ENCODE measurements at places on chromosomes 12 and 14. TPM values are rescaled to one million over a fixed set of nuclear protein-coding genes. Genes with fewer than 3 reads are reported as not detected.
A peak's percentile ranks its signal among the peaks of the same experiment; 100 is the strongest.

- DNase-seq = no peak
Measured at GRCh38 chr14:72518809-72519377, 375.0 kb downstream of the DPF3 start.

DNA sequence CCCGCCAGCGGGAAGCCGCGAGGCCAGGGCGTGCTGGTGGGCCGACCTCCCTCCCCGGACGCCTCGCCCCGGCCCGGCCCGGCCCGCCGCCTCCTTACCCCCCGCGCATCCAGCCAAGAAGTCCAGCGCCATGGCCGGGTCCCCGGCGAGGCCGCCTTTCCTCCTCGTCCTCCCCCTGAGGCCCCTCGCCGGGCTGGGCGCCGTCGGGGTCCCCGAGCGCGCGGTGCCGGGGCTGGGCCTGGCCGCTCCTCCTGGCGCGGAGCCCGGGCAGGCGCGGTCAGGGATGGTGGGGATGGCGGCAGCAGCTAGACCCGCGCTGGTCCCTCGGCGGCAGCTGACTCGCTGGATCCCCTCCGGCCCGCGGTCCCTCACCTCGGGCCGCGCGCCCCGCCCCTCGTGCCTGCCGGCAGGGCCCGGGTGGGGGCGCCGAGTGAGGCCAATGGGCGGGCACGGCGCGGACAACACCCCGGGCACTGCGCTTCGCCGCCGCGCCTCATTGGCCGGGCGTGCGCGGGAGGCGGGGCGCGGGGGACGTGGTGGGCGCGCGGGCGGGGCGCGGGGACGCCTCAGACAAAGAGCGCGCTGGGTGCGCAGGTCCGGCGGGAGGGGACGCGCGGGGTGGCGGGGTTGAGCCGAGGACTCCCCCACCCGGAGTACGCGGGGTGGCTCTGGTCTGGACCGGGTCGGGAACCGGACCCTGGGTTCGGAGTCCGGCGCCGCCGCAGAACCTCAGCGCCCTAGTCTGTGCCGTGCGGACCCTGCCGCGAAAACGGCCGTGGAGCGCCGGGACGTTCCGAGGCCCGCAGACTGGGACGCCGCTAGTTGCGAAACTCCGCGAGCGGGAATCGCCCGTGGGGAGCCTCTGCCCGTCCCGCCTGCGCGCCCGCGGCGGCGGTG is at the start of gene SLC25A29:
TSS of gene SLC25A29 (minus strand) at position 344 of the 897 bp plus-strand sequence. CDS start at position 132, 212 bp downstream.
- DNase-seq = no peak

DNA sequence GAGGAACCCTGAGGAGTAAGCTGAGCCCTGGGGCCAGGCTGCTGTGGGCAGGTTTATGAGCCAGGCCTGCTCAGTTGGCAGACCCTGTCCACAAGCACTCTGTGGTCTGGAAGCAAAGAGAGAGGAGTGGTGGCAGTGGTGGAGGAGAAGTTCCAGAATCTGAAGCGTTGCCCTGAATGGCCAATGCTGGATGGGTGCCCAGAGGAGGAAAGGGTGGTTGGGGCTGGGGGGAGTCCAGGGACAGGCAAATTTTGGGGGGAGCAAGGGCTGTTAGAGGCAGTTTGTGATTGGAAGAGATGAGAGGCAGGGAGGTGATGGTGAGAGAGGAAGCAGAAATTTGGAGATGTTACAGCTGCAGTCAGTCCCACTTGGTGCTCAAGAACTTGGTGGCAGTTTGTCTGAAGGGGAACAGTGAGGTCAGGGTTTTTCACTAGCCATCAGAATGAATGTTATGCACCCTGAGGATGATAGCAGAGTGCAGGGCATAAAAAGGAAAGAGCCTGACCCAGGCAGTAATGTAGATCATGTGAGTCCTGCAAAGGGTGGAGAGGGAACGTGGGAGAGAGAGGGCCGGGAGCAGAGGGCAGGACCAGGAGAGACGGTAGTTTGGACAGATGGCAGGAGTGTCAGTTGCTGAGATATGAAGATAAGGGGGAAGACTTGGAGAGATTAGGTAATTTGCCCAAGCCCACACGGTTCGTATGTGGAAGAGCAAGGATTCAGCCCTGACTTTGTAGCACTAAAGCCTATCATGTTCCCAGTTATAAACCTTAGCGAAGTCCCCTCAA is 51.2 kb downstream of the GALNT8 start:
- no peak for DNase-seq

Gene MUCL1
- polyA plus RNA-seq = 0.13 TPM

- DNase-seq = no peak
Measured at GRCh38 chr14:77979666-77980351, 179.9 kb downstream of the ADCK1 start.

DNA sequence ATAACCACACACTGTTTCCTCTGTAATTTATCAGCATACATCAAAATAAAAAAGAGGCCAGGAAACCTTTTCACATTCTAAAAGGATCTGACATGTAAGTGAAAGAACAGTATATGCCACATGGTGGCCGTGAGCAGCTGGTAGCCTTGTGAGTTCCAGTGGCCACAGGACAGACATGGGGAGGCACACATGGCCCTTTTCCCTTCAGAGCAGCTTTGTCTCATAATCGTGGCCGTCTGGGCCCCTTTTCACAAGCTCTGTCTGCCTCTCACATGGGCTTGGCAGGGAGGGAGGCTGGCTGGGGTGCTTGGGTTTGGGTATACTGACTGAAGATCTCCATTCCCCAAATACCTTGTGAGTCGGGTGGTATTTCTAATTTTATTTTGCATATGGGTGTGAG is 1.5 kb upstream of the ZDHHC22 start:
- no peak for DNase-seq

Gene NKX2-1
- polyA plus RNA-seq = not detected

Gene DICER1
- 2.8 TPM for polyA plus RNA-seq

Gene TMEM229B
- polyA plus RNA-seq = 2.2 TPM

GRCh38 chr12:77553976-77554619 is 276.6 kb upstream of the NAV3 start:
- no peak for DNase-seq

DNA sequence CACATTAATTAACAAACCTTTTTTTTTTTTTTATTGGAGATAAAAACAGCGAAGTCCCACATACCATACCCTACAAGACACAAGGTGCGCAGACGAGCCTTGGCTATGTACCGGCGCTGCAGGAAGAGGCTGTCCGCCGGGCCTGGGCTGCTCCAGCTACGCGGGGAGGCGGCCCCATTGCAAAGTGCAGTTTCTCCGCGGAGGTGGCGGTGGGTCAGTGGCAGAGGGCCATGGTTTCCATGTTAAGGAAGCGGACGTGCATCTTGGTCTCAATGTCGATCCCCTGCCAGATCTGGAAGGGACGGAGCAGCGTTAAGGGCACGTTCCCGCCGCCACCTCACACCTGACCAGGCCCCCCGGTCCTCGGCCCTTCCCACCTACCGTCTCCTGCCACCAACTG is 60.3 kb downstream of the TESC start:
- DNase-seq = no peak

DNA sequence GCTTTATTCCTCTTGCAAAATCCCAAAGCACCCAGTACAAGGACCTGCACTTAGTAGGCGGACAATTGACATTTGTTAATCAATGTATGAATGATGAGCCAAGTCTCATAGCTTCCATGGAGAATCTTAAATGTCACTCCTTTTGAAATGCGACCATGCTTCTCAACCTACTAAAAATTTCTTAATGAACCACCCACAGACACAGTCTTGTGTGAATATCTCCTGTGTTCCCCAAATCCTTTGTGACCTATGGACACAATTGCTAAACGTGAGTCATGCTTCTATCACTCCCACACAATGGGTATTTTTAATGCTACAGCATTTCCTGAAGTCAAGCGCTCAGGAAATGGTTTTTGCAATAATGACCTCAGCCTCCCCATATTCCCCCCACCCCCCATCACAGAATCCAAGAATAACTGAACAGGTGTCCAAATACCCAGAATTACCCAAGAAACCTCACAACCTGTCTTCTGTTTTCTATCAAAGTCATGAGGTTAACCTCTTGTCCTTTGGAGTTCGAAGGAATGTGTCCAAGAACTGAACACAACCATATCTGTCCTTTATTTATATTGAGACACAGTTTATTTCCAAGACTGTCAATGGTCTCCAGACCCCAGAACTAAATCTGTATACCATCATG is 163.6 kb upstream of the PLEKHG7 start:
- DNase-seq = peak; percentile 75
